ENCODE measurements at places on chromosomes 7 and 10.

DNA sequence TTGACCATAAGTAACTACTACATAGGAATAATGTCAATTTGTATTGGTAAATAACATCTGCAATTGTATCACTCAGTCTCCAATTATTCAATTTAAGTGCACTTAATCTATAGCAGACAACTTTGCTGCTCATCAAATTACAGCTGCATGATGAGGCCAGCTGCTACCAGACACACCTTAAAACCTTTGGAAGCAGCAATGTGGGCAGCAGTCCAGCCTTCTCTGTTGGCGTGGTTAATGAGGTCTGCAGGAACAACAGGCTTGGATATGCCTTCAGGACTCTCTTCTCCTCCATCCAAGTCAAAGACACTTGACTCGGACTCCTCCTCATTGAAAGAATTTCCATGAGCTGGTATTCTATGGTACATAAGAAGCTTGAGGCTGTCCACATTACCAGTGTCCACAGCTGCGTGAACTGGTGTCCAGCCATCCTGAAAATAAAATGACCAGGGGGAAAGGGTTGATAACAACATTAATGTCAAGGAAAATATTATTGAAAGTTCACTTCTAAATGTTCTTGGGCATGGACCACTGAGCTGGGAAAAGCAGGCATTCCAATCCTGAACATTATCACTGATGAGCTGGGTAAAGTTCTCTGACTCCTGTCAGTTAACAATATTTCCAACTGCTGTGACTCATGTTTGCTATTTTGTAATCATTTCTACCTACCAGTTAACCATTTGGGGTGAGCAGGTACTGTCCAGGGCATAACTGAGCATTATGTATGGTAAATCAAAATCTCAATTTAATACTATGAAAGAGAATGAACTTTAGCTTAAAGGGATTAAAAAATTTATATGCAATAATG lies 95.7 kb downstream of the CTTNBP2 start:
- no peak for DNase-seq
- H3K27ac ChIP-seq = no peak overlapping the region
- H3K36me3 ChIP-seq = no peaks in the 10 kb centered on the region
- H3K27me3 ChIP-seq = no peaks in the 10 kb centered on the region
- H3K4me1 ChIP-seq = peaks cover 30% of the 10 kb centered on the region

GRCh38 chr7:496528-497295 lies 22.9 kb downstream of the PDGFA start:
- peaks cover 4% of the 10 kb centered on the region for H3K36me3 ChIP-seq
- no peaks in the 10 kb centered on the region for H3K27me3 ChIP-seq
- no peak overlapping the region for H3K27ac ChIP-seq
- H3K4me3 ChIP-seq = no peak overlapping the region
- no peak for DNase-seq

DNA sequence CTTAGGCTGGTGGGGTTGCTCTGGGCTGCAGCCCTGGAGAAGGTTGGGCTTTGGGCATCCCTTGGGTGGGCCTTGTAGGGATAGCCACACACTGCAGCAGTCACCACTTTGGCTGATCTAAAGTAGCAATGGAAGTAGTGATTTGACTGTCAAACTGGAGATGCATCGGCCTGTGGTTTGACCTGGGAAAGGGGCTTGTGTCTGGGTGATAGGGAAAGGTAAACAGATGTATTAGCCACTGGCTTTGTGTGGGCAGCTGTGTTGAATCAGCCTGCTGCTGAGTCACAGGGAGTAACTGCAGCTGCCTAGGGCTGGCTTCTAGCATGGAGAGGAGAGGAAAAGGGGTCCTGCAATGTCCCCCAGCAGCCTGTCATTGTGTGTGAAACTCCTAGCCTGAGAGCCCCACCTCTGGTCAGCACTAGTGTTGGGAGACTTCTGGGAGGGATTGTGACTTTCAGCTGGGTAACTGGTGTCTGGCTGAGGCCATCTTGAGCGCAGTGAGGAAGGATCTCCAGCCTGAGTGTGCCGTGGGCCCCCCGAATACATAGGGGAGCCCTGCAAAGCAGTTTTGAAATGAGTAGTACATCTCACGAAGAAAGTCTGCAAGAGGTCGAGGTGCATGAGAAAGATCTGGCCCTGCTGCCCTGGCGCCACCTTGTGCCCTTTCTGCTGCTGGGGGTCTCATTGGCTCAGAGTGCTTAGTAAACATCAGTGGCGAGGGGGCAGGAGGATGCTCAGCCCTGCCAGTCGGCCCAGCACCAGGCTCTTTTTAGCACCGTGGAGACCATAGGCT lies 117.3 kb downstream of the FANK1 start:
- H3K4me3 ChIP-seq = no peak overlapping the region
- DNase-seq = no peak
- no peaks in the 10 kb centered on the region for H3K4me1 ChIP-seq
- H3K27me3 ChIP-seq = no peaks in the 10 kb centered on the region

DNA sequence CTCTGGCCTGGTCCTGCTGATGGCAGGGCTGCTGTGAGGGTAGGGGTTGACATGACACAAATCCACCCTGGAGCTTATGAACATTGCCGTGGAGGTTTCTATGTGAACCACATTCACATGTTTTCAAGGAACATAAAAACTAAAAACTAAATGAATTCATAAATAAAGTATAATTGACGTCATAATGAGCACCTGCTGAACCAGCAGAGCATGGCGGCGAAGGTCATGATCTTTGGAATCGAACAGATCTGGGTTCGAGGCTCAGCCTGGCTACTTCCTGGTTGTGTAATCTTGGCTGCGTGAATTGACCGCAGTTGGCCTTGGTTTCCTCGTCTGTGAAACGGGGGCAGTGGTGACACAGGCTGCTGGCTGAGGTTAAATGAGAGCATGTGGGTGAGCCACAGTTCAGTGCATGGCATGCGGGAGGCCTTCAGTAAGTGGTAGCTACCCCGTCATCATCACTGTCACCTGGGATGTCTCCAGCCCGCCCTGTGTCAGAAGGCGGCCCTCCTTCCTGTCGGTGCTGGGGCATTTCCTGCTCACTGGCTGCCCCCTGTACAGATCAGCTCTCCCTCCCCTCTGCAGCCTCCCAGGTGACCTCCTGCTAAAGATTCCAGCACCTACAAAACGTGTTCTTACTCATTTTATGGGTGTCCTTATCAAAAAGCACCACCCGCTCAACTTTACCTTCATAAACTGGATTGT lies 190.3 kb upstream of the SHH start:
- no peak for DNase-seq
- H3K36me3 ChIP-seq = no peaks in the 10 kb centered on the region

- 0 out of 2 replicates have a peak, but pooled peaks cover 3% of the 10 kb centered on the region for H3K36me3 ChIP-seq
- peak overlapping the region; percentile 77 for H3K4me3 ChIP-seq
- no peaks in the 10 kb centered on the region for H3K27me3 ChIP-seq
- H3K4me1 ChIP-seq = peaks cover 4% of the 10 kb centered on the region
- no peak for DNase-seq
- peak overlapping the region; percentile 56 for H3K27ac ChIP-seq
Observed at GRCh38 chr7:101816595-101817470, 593 bp upstream of the CUX1 start.

DNA sequence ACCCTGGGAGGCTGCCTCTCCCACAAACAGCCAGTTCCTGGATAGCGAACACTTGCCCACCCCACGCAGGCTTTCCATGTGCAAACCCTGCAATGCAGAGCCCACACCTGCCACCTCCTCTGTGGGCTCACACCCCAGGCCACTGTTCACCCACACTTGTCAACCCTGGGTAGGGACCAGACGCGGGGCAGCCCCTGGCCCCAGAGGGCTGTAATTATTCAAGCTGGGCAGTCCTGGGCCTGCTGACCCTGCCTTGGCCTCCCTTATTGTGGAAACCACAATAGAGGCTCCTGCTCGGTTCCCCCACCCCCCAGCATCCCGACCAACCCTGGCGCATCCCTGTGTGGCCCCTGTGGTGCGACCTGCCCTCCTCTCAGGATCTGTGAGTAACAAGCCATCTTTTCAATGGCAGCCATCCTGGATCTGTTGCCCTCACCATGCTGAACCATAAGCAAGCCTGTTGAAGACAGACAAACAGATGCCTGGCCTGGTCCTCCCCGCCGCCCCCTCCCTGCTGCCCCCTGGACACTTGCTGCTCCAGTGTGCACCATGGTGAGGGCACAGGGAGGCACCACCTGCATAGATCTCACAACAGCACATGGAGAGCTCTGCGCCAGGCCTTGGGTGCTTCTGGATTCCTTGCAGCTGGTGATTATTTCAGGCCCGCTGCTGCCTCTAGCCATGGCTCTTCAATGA lies 15.8 kb upstream of the UBE3C start:
- no peaks in the 10 kb centered on the region for H3K36me3 ChIP-seq
- no peaks in the 10 kb centered on the region for H3K4me1 ChIP-seq
- no peak for DNase-seq
- no peak overlapping the region for H3K27ac ChIP-seq

DNA sequence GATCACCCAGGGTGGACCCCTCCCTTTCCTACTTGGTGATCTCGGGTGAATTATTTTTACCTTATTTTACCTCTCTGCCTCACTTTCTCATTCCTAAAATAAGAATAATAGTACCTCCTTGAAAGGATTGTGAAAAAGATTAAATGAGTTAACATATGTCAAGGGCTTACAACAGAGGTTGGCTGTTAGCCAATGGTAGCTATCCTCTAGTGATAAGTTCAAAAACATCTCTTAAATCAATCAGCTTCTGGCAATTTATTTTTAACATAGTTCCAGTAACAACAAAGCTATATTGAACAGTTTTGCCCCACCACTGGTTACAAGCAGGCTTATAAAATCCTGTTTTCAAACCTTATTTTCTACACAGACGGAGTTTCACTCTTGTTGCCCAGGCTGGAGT lies 45.4 kb downstream of the TMEM168 start:
- H3K4me3 ChIP-seq = no peak overlapping the region
- no peaks in the 10 kb centered on the region for H3K36me3 ChIP-seq
- no peaks in the 10 kb centered on the region for H3K4me1 ChIP-seq
- H3K27ac ChIP-seq = no peak overlapping the region
- no peak for DNase-seq

DNA sequence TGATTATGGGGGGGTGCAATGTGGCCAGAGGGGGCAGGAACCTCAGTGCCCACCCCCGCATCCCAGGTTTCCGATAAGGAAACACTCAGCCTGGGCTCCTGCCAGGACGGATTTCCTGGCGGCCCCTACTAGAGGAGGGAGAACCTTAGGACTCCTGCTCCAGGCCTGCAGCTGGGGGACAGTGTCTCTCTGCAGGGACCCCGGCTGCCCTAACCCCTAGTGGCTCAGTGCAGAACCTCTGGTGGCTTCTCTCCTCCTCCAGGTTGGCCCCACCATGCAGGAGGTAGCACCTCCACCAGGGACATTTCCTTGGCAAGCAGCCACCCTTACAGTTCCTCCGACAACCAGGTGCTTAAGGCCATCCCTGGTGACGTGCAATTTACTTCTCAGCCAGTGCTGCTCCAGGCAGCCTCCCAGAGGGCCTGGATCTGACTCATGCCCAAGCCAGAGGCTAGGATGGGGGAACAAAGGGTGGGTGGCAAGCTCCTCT lies 31.9 kb downstream of the SH2B2 start:
- H3K4me3 ChIP-seq = no peak overlapping the region
- H3K36me3 ChIP-seq = peaks cover 31% of the 10 kb centered on the region
- no peaks in the 10 kb centered on the region for H3K4me1 ChIP-seq
- no peak for DNase-seq

- H3K27me3 ChIP-seq = no peaks in the 10 kb centered on the region
- H3K27ac ChIP-seq = no peak overlapping the region
- no peaks in the 10 kb centered on the region for H3K4me1 ChIP-seq
Observed at GRCh38 chr7:88344956-88345832, 38.5 kb upstream of the STEAP4 start.

GRCh38 chr7:137287651-137288258 lies 55.8 kb downstream of the PTN start:
- no peaks in the 10 kb centered on the region for H3K36me3 ChIP-seq
- no peak overlapping the region for H3K4me3 ChIP-seq
- DNase-seq = no peak
- no peaks in the 10 kb centered on the region for H3K4me1 ChIP-seq
- no peaks in the 10 kb centered on the region for H3K27me3 ChIP-seq
- H3K27ac ChIP-seq = no peak overlapping the region

GRCh38 chr7:87110778-87111177 lies 41.5 kb upstream of the DMTF1 start:
- H3K36me3 ChIP-seq = no peaks in the 10 kb centered on the region
- H3K4me1 ChIP-seq = no peaks in the 10 kb centered on the region
- H3K27me3 ChIP-seq = no peaks in the 10 kb centered on the region
- no peak overlapping the region for H3K4me3 ChIP-seq
- DNase-seq = no peak

DNA sequence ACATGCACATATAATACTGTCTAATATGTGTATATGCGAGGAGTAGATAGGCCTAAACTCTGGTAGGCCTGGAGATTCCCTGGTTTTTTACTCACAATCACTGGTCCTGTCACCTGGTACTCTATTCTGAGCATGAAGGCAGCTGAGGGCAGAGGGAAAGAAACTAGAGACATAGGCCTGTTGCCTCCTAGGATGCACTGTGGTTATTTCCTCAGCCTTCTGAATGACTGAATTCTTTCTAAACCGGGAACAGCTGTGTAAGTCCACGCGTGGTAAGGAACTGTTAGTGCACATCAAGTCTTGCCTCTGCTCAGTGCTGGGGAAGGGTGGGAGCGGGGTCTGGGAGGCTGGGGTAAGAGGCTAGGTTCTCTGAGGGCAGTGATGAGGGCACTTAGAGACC lies 7.7 kb downstream of the KAZALD1 start:
- no peak overlapping the region for H3K4me3 ChIP-seq
- no peaks in the 10 kb centered on the region for H3K27me3 ChIP-seq
- peaks cover 28% of the 10 kb centered on the region for H3K4me1 ChIP-seq
- no peak overlapping the region for H3K27ac ChIP-seq
